ENCODE measurements at places on chromosomes 12 and 14. TPM values are rescaled to one million over a fixed set of nuclear protein-coding genes. Genes with fewer than 3 reads are reported as not detected.
A peak's percentile ranks its signal among the peaks of the same experiment; 100 is the strongest.

DNA sequence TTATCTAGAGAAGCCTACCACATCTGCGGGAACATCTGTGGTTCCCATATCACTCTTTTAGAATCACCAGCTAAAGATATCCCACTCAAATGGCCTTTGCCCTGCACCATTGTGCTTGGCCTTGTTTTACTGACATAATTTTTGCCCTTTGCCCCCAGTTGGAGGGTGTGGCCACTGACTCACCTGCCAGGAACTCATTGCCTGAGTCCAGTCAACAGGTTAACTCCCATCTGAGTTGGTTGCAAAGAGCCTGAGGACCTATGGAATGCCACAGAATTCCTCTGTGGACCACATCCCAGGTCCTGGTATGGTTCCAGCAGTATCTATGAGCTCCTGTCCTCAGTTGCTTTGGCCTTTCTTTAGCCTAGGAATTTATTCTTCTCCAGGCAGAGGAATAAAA is 55.7 kb upstream of the PTGR2 start:
- no peak overlapping the region for H3K27ac ChIP-seq
- no peaks in the 10 kb centered on the region for H3K4me1 ChIP-seq
- no peaks in the 10 kb centered on the region for H3K36me3 ChIP-seq
- H3K27me3 ChIP-seq, result no peaks in the 10 kb centered on the region
- no peak for DNase-seq
- H3K4me3 ChIP-seq, result no peak overlapping the region

- no peak overlapping the region for H3K4me3 ChIP-seq
- H3K27me3 ChIP-seq, result no peaks in the 10 kb centered on the region
- H3K4me1 ChIP-seq, result no peaks in the 10 kb centered on the region
- H3K27ac ChIP-seq, result no peak overlapping the region
Observed at GRCh38 chr14:68522510-68523325, 270.1 kb downstream of the ZFP36L1 start.

GRCh38 chr14:72075649-72076334 is 143.6 kb downstream of the RGS6 start:
- peaks cover 3% of the 10 kb centered on the region for H3K27me3 ChIP-seq
- no peaks in the 10 kb centered on the region for H3K36me3 ChIP-seq
- no peak overlapping the region for H3K4me3 ChIP-seq
- no peak for DNase-seq

DNA sequence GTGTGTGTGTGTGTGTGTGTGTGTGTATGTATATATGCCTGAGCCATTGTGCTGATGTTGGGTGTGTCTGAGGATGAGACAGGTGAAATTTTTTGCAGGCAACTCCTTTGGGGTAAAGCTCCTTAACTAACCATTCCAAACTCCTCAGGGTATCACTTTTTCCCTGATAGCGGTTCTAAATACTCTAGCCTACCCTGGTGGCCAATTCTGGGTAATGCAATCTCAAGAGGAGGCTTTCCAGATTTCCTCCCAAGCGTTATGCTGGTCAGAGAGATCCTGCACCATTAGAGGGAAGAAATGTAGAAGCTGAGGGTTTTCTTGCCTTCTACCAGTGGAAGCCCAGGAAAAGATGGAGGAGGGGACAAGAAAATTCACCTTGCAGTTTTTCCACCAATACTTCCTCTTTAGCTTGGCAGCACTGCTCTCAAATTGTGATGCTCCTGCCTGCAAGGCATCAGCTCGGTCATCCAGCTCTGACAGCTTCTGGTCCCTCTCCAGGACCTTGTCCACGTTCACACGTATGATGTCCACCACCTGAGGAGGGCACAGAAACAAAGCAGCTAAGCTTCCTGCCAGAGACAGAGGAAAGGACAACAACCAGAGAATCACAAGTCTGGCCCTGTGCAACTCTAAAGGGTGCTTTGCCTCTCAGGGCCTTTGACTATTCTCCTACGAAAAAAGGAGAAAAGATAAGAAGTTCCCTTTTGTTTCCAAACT is 4.9 kb downstream of the VAMP1 start:
- peaks cover 25% of the 10 kb centered on the region for H3K36me3 ChIP-seq
- peak overlapping the region; percentile 10 for H3K27ac ChIP-seq
- H3K27me3 ChIP-seq, result no peaks in the 10 kb centered on the region
- H3K4me3 ChIP-seq, result no peak overlapping the region

DNA sequence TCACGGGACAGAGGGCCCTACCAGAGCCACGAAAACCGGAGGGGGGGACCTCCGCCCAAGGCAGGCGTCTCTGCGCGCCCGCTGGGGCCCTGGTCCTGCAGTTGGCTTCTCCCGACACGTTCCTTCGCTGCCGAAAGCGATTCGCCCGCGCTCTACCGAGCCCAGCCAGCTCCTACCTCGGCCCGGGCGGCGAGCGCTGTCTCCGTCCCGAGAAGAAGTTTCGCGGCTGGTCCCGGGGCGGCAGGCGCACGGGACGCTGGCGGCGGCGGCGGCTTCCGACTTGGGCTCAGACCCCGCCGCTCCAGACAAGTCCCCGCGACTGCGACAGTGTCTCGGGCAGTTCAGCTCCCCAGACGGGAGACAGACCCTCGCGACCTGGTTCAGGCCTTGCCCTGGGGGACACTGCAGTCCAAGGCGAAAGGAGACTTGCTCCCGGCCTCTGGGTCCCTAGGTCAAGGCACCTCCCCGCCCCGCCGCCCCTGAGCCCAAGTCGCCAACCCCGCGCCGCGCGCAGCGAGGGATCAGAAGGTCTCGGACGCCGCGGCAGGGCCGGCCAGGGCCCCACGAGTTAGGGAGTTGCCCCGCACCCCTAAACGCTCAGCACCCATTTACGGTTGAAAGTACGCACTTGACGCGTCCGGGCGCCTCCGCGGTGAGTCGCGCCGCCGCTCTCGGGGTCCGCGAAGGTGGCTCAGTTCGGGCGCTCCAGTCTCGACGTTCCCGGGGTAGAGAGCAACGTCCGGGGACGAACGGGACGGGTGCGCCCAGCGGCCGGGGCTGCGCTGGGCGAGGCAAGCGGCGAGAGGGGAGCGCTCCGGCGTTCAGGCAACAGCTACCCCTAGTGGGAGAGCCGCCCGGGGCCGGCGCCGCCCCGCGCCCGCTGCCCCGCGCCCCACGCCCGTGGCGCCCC is 1.4 kb upstream of the DIO3 start:
- H3K36me3 ChIP-seq, result no peaks in the 10 kb centered on the region
- DNase-seq, result no peak
- H3K27me3 ChIP-seq, result peaks cover 8% of the 10 kb centered on the region
- H3K4me3 ChIP-seq, result no peak overlapping the region
- no peaks in the 10 kb centered on the region for H3K4me1 ChIP-seq
- H3K27ac ChIP-seq, result no peak overlapping the region

DNA sequence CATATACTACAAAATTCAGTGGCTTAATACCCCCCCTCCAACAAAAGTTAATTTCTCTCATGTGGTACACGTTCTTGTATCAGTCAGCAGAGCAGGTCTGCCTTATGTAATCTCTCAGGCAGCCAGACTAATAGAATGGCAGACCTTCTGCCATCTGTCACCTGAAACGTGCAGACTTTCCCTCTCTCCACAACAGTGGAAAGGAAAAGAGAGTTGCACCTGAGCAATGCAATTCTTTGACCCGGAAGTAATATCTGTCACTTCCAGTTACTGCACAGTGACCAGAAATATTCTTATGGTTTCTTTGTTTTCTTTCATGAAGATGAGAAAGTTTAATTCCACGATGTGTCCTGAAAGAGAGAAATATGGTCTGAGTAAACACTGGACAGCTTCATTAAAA is 14.4 kb downstream of the KERA start:
- no peak overlapping the region for H3K4me3 ChIP-seq
- no peaks in the 10 kb centered on the region for H3K4me1 ChIP-seq
- no peaks in the 10 kb centered on the region for H3K27me3 ChIP-seq
- DNase-seq, result no peak
- no peaks in the 10 kb centered on the region for H3K36me3 ChIP-seq

- H3K4me1 ChIP-seq, result no peaks in the 10 kb centered on the region
- H3K27ac ChIP-seq, result no peak overlapping the region
- H3K36me3 ChIP-seq, result no peaks in the 10 kb centered on the region
- no peak for DNase-seq
- H3K4me3 ChIP-seq, result no peak overlapping the region
Observed at GRCh38 chr12:124854637-124855184, 9.0 kb downstream of the SCARB1 start.

GRCh38 chr12:96501133-96501761 is 11.9 kb downstream of the CFAP54 start:
- DNase-seq, result peak; percentile 29
- H3K4me3 ChIP-seq, result peak overlapping the region; percentile 17
- H3K27ac ChIP-seq, result peak overlapping the region; percentile 18
- H3K36me3 ChIP-seq, result no peaks in the 10 kb centered on the region

DNA sequence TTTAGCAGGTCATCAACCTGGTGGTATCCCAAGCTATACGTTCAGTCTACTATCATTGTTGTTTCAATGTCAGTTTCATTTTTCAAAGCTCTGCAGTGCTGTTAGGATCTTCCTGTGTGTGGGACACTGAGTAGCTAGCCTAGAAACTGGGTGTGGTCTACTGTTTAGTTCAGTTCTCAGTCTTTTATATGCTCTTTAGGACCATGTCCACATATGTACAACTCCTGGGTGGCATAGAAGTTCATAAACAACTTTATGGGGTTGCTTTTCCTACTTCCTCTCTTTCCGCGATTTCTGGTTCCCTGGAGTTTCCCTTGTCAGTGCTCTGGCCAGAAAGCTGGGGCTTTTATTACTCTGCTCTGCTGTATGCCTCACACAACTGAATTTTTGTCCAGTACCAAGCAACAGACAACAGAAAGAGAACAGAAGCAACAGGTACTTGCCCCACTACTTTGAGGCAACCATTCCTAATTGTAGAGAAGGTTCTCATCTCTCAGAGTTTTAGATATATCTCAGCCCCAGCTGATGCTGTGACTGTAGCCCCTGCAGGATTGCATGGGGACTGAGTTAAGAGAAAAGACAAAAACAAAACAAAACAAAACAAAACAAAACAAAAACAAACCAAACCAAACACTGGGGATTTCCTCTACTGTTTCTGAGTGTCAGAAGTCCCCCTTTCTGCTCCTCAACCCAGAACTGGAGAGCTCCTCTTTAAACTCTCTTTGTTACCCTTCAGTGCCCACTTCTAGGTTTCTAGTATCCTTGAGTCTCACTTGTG is 30.3 kb downstream of the MIS18BP1 start:
- H3K36me3 ChIP-seq, result peaks cover 12% of the 10 kb centered on the region
- no peak overlapping the region for H3K4me3 ChIP-seq
- no peak overlapping the region for H3K27ac ChIP-seq
- H3K4me1 ChIP-seq, result no peaks in the 10 kb centered on the region
- H3K27me3 ChIP-seq, result no peaks in the 10 kb centered on the region

Gene LRTM2
- total RNA-seq, result not detected

Gene BMP4
- total RNA-seq, result 2.8 TPM

Gene TRPV4
- not detected for total RNA-seq

Gene KRT78
- total RNA-seq, result not detected

DNA sequence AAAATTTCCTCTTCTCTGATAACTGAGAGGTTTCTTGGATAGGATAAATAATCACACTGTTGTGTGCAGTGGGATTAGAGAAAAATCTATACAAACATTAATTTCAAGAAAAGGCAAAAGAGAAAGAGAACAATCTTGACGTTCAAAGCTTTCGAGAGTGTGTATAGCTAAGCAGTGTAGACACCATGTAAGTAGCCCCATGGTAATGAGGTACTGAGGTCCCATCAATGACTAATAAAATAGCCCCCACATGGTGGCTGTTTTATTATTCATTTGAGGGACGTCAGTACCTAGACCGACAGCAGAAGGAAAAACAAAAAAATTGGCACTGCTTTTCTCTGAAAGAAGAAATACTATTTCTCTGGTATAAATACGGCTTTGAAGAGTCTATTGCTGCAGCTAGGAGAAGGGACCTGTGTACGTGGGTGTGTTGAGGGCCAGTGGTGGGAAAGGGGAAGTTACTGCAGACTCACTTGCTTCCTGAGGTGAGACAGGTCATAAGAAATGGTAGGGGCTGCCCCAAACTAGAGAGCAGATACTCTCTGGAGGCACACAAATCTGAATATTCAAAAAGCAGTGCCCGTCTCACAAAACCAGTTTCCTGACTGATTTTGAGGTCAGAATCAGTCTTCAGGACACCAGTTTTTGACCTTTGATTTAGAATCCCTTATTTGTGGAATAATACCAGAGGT is 339.8 kb downstream of the EMP1 start:
- H3K27me3 ChIP-seq, result no peaks in the 10 kb centered on the region
- H3K4me1 ChIP-seq, result no peaks in the 10 kb centered on the region
- H3K27ac ChIP-seq, result no peak overlapping the region
- DNase-seq, result no peak

Gene IRAK4
- 73.1 TPM for total RNA-seq

GRCh38 chr14:95300697-95301526 is 18.8 kb downstream of the CLMN start:
- no peaks in the 10 kb centered on the region for H3K4me1 ChIP-seq
- no peak overlapping the region for H3K27ac ChIP-seq
- no peak overlapping the region for H3K4me3 ChIP-seq
- H3K27me3 ChIP-seq, result peaks cover 3% of the 10 kb centered on the region
- DNase-seq, result no peak

Gene IFNG-AS1
- 14.5 TPM for total RNA-seq

GRCh38 chr12:82666830-82667229 is 19.9 kb upstream of the TMTC2 start:
- H3K27ac ChIP-seq, result no peak overlapping the region
- no peaks in the 10 kb centered on the region for H3K36me3 ChIP-seq
- H3K4me3 ChIP-seq, result no peak overlapping the region
- DNase-seq, result no peak
- no peaks in the 10 kb centered on the region for H3K4me1 ChIP-seq

DNA sequence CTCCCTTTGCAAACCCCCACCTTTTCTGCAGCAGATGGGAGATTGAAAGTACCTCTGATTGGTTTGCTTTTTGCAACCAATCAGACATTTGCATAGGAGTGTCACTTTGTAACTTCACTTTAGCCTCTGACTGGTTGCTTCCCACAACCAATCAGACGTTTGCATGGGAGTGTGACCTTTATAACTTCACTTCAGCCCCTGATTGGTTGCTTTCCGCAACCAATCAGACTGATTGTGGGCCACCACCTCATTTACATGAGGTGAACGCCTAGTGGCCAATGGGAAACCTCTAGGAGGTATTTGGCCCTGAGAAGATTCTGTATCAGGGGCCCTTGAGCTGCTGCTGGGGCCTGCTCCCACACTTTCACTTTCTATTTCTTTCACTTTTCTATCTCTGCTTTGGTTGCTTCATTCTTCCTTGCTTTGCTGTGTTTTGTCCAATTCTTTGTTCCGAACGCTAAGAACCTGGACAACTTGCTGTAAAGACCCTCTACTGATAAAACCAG is 106.0 kb upstream of the PRICKLE1 start:
- no peak for DNase-seq
- H3K36me3 ChIP-seq, result no peaks in the 10 kb centered on the region

Gene SYT1
- not detected for total RNA-seq

Gene DBX2
- total RNA-seq, result not detected

Gene FLRT2
- total RNA-seq, result not detected

Gene C3AR1
- total RNA-seq, result 4.6 TPM

GRCh38 chr12:50922820-50923219 is 29.5 kb upstream of the HIGD1C start:
- DNase-seq, result no peak
- no peaks in the 10 kb centered on the region for H3K27me3 ChIP-seq
- H3K4me1 ChIP-seq, result peaks cover 9% of the 10 kb centered on the region
- no peaks in the 10 kb centered on the region for H3K36me3 ChIP-seq
- no peak overlapping the region for H3K4me3 ChIP-seq
- H3K27ac ChIP-seq, result no peak overlapping the region

Gene KRT83
- not detected for total RNA-seq

Gene NFE2
- total RNA-seq, result not detected

GRCh38 chr12:3357950-3358525 is 133.0 kb upstream of the PRMT8 start:
- no peak overlapping the region for H3K4me3 ChIP-seq
- no peak for DNase-seq
- H3K27ac ChIP-seq, result no peak overlapping the region
- H3K36me3 ChIP-seq, result no peaks in the 10 kb centered on the region
- no peaks in the 10 kb centered on the region for H3K4me1 ChIP-seq

- no peak for DNase-seq
- H3K36me3 ChIP-seq, result no peaks in the 10 kb centered on the region
- no peak overlapping the region for H3K4me3 ChIP-seq
- H3K27ac ChIP-seq, result no peak overlapping the region
- peaks cover 28% of the 10 kb centered on the region for H3K4me1 ChIP-seq
Observed at GRCh38 chr12:89038831-89039512, 313.3 kb downstream of the DUSP6 start.

Measured in CD4-positive, alpha-beta memory T cell (primary cell).